Ovary (tissue), 10 donors: ENCODE measurements at places on chromosomes 12 and 14.

DNA sequence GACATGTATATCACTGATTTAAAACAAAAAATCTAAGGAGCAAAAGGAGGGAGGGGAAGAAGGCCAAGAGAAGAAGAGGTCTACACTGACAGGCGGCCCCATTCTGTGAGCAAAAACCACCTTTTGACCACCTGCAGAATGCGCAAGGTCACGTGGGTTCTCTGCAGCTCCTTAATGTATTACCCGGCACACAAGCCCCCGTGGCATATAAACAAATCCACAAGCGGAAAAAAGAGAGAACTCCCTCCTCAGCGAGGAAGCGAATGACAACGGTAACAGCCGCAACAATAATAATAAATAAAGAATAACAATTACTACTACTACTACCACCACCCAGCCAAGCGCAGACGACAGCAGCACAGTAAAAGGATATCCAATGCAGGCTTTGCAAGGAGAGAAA lies 1.3 kb downstream of the KSR2 start:
- DNase-seq = no peak

- DNase-seq = no peak
Measured at GRCh38 chr12:64571411-64571810, 38.9 kb upstream of the RASSF3 start.

DNA sequence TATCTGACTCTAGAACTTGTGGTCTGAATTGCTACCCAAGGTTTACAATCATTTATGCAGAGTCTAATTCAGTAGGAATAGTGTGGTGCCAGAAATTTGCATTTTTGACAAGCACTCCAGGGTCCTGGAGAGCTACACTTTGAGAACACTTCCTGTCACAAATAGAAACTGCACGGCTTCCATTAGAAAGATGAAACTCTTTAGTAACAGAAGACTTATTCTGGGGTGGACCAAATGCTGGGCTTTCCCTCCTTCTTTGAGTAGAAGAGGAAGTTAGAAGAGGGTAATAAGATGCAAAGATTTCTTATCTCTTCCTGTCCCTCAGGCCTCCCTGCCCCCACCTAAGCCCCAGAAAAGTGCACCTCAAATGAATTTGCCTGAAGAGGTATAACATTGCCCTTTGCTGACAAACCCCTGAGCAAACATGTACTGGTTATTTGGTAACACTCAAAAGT lies 28.4 kb downstream of the DGLUCY start:
- no peak for DNase-seq

DNA sequence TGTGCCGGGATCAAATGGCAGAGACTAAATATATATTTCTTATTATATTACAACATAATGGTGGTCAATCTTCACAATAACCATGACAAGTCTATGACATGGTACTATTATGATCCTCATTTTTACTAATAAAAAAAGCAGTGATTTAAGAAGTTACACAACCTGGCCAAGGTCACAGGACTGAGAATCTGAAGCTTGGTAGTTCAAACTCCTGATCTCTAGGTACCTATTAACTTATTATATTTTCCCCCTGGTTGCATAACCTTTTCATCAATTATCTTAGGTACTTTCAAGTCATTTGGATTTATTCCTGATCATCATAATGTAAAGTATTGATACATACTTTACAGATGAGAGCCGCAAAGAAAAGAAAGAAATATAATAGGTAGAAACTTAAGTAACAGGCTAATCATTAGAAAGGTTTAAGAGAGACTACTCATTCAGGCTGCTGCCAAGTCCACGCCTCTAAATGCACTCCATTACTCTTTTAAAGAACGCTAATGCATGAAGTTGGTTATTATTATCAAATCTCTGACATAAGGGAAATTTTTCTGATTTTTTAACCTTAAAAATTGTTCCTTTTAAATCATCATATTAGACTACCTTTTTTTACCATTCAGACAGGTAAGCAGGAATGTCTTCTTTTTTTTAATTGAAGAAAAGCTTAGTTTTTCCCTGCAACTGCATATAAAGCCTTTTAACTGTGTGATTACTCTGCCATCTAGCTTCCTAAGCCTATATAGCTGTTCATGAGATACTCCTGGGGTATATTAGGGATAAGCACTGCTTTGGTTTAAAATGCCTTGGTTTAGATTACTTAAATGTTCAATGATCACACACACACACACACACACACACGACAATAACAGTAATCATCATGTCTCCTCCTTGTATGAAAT lies 35.6 kb downstream of the RPS29 start:
- no peak for DNase-seq

- no peak for DNase-seq
Measured at GRCh38 chr12:49807991-49808580, 20.1 kb downstream of the NCKAP5L start.

GRCh38 chr12:112179916-112180315 lies 54.6 kb downstream of the TRAFD1 start:
- DNase-seq = no peak

- DNase-seq = no peak
Measured at GRCh38 chr12:117100851-117101673, 1.8 kb upstream of the TESC start.

- DNase-seq = no peak
Measured at GRCh38 chr12:16563504-16563903, 42.5 kb downstream of the LMO3 start.

DNA sequence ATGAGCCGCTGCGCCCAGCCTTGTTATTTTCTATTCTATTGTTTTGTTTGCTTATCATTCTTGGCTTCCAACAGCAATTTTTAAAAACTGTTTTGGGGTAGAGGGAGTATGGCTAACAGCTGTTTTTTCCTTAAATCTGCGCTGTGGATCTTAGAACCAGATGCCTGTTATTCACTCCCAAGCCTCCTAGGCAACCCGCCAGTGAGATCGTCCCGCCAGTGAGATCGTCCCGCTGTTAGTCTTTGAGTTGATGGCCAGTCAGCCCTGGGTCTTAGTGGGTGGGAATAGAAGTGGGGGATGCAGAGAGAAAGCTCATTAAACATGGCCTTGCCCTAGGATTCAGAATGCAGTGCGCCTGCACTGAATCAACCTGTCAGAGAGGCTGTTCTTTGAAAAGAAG lies 67.3 kb upstream of the BICD1 start:
- peak; percentile 70 for DNase-seq
